EH (cell line): ENCODE measurements at places on chromosomes 2 and 18.

- DNase-seq = no peak
These were observed 40.5 kb downstream of the MYO5B start for GRCh38 chr18:50154420-50154819.

DNA sequence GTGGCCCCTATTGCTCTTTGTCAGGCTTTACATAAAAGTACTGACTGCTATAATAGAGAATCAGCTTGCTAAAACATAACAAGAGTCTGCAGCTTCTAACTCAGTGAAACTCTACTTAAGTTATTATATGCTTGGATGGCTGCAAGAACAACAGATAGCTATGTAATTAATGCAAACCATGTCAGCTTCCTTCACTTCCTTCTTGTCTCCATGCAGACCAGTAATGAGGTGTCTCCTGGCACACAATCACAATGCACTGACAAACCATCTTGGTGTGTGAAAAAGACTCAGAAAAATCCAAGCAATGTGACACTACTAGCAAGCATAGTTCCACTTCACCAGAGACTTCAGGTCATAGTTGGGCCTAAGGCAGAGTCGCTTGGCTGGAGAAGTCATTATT lies 2068.9 kb upstream of the PIK3C3 start:
- DNase-seq = no peak

DNA sequence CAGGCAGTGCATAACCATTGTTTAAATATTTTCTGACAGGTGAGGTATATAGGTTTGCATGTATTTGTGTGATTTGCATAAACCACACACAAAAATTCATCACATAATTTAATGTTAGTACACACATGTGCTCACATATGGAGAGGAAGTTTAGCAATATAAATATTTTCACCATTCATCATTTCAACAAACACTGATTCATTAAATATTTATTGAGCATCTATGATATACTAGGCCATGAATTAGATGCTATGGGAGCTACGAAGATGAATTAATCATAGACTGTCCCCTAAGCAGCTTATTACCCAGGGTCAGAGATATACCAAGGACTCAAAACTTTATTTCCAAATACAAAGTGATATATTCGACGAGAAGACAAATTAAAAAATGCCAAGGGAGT lies 311.6 kb upstream of the PIK3C3 start:
- no peak for DNase-seq

- no peak for DNase-seq
These were observed 122.1 kb downstream of the EML6 start for GRCh38 chr2:54845514-54845913.

DNA sequence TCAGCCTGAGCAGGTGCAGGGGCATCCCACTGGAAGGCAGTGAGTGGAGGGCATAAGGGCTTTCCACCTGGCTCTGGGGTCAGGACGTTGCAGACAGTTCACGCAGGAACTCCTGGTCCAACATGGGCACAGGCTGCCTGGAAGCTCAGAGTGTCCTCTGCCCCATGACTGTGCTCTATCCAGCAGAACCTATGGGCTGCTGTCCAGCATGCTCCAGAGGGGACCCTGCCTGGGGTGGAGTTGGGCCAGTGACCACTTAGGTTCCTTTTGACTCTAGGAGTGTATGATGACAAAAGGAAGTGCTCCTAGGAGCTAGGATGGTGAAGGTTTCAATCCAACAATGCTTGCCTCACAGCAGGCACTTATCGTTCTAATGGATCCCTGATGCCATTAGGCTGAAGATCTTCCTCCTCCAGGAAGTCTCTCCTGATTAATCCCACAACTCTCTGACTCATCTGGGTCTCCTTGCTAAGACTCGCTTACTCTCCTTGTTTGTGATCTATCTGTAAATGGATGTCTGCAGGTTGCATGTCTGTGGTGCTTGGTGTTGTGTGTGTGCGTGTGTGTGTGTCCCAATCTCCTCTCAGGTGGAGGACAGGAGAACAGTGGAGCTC lies 224.0 kb downstream of the CELF4 start:
- no peak for DNase-seq

- no peak for DNase-seq
These were observed 48.3 kb upstream of the ITGA4 start for GRCh38 chr2:181408861-181409260.
